Central memory CD8-positive, alpha-beta T cell (primary cell): ENCODE measurements at places on chromosomes 7 and 10.
A peak's percentile ranks its signal among the peaks of the same experiment; 100 is the strongest.

DNA sequence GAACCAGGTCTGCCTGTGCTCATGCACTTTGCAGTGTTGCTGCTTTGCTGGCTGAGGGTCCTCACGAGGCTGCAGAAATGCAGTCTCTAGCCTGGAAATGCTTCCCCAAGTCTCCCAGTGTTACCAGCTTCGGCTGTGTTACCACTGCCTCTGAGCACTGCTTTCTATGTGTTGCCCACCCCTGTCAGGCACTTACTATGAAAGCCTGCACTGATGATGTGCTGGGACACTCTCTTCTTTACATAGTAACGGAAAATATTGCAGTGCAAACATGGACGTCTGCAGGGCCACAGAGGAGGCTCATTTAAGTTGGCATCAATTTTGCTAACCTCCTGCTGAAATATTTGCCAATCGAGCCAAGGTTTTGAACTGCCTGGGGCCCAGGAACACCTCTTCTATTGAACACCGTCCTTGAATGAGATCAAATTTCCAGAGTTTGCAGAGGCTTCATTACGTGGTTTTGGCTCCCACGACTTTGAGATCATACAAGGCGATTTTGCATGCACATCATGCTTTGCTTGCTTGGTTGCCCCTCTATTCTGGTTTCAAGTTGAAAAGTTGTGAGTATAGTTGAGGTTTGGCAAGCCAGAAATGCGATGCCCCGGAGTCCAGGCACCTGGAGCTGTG lies 404.7 kb upstream of the PODXL start:
- DNase-seq, result no peak

GRCh38 chr10:24097751-24098207 lies 111.2 kb upstream of the KIAA1217 start:
- no peak for DNase-seq

- no peak for DNase-seq
Observed at GRCh38 chr7:30705596-30705995, 23.3 kb upstream of the CRHR2 start.

DNA sequence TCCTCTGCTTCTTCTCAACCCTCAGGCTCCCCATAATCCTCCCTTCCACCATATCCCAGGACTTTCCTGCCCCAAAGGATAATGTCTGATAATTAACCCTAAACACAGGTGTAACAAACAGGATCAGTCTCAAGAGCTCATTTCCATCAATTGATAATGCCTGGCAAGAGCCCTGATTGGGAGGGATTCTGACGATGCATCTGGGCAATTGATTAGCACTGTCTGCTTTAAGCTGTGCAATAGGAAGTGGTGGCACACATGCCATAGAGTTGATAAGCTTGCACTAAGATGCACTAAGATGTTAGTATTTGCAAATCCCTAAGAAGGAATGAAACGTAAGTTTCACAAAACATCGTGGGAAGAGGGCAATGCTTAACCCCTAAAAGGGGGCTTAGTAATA lies 27.4 kb upstream of the EGR2 start:
- DNase-seq, result no peak

DNA sequence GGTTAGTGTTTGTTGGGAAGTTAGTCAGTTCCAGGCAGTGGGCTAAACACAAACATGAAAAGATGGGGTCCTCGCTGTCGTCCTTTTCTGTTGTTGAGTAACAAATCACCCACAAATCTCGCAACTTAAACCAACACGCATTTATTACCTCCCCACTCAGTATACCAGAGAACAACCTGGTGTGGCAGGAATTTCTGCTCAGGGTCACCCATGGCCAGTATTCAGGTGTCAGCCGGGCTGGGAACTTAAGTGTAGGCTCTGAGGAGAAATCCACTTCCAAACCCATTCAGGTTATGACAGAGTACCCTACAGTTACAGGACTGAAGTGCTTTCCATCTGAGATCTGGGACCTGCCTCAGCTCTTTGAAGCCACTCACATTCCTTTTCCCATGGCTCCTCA lies 73.6 kb upstream of the SP4 start:
- no peak for DNase-seq

GRCh38 chr7:42014625-42015618 lies 222.1 kb downstream of the GLI3 start:
- DNase-seq, result no peak

DNA sequence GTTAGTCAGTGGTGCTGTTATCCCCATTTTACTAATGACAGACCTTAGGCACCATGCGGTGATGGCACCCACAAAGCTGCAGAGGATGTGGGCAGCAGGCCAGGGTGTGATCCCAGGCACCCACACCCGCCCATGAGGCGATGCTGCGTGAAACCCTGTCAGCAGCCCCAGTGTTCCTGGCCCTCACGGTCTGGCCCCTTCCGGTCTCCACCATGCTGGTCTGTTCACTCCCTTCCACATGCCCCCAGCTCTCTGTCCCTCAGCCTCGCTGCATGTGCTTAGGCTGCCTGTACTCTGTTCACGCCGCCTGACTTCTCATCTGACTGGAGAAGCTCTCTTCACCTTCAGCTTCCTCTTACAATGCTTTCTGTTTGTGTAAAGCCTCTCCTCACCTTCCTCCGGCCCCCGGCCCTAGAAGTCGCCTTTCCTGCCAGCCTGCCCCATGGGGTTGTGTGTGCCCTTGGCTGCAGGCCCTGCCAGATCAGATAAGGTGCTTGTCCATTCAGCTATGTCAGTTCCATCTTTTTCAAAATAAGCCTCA lies 17.6 kb upstream of the ORAI2 start:
- peak; percentile 41 for DNase-seq

DNA sequence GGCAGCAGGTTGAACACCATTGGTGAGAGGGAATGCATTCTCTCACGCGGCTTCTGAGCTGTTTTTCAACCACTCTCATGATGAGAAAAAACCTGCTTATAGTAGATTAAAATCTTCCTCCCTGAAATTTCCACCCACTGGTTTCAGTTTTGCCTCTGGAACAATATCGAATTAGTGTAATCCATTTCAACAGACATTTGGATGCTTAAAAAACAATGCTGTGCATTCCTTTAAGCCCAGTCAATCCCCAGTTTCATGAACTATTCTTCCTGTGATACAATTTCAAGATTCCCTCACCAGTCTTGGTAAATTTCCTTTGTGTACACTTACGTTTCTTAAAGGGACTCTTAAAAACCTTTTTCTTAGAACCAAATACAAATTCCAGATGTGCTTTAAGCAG lies 89.6 kb downstream of the ITIH5 start:
- DNase-seq, result no peak

GRCh38 chr7:15007507-15007906 lies 105.0 kb upstream of the DGKB start:
- no peak for DNase-seq

- no peak for DNase-seq
Observed at GRCh38 chr7:33807779-33808482, 97.4 kb upstream of the BMPER start.

DNA sequence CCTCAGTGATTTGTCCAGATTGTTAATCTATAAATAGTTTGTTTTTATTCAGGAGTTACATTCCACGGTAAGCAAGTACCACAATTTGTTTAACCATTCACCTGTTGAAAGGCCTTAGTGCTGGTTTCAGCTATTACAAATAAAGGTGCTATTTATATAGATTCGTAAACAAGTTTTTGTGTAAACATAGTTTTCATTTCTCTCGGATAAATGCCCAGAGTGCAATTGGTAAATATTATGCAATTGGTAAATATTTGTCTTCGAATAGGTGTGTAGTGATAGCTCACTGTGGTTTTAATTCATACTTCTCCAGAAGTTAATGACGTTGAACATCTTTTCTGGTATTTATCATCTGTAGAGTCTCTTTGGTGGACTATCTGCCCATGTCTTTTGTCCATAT lies 76.4 kb upstream of the RSU1 start:
- no peak for DNase-seq

- DNase-seq, result no peak
Observed at GRCh38 chr10:70503776-70504175, 25.2 kb downstream of the PALD1 start.

- DNase-seq, result no peak
Observed at GRCh38 chr10:91711885-91712680, 79.2 kb upstream of the PPP1R3C start.

DNA sequence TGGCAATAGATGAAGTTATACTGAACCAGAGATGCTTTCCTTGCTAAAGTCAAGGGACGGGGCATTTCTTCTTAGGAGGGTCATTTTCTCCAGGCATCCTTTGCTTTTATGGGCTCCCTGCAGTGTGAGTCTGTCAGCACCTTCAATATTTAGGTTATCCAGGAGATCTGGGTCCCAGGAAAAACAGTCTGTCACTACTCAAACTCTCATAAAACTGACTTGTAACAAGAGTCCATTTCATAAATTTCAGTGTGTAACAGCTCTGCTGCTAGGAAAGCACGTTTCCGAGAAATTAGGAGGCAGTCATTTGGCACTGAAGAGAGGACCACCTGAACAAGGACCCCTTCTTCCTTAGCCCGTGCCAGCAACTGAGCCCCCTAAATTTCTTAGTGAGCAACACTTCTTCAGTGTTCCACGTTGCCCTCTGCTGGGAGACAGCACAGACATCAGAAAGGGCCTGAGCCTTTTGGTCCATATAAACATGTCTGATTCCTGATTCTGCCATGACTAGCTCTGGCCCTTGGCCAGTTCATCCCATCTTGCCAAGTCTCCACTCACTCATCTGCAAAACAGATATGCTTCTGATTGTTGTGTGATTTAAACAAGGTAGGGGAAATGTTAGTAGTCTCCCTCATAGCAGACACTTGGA lies 7.2 kb downstream of the GCC1 start:
- DNase-seq, result no peak
